ENCODE measurements at places on chromosomes 5 and 9.

- no peak for DNase-seq
Measured at GRCh38 chr5:6326776-6327175, 51.6 kb downstream of the MED10 start.

DNA sequence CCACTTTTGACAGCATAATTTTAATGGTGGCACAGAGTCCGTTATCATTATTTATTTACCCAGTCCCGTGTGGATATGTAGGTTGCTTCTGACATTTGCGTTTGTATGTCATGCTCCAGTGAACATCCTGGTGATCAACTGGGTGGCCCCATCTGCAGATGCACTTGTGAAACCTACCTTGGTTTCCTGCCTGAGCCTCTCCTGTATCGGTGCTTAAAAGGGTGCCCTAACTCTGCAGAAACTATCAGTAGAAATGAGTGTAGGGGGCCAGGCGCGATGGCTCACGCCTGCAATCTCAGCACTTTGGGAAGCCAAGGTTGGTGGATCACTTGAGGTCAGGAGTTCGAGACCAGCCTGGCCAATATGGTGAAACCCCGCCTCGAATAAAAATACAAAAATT is 92.1 kb upstream of the IER5L start:
- no peak for DNase-seq

- DNase-seq, result no peak
Measured at GRCh38 chr5:172878933-172879752, 45.1 kb downstream of the ERGIC1 start.

GRCh38 chr5:147821766-147822165 is 9.7 kb downstream of the SPINK1 start:
- DNase-seq, result no peak

DNA sequence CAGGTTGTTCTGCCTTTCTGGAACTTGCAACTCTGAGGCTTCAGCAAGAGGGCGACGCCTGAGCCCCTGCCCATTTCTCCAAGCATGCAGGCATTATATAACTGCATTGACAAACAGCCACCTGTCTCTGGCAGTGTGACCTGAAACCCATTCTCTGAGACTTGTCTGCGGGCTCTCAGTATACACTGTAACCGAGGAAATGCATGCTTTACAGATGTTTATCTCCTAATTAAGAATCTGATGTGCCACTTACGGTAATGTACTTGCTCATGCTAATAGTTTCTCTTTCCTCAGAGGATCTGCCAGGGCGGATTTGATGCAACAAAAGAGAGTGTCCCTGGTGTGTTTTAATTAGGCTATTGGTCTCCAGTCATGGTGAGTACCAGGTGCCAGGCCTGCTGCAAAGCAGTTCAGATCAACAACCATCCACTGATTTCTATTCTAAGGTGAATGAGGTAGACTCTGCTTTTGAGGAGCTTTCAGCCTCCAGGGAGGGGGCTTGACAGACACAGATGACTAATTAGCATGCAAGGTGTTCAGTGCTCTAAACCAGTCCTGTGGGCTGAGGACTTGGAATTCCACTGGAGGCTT is 593.7 kb upstream of the KLF4 start:
- DNase-seq, result peak; percentile 51

- DNase-seq, result no peak
Measured at GRCh38 chr5:127320032-127320965, 29.7 kb downstream of the MEGF10 start.

DNA sequence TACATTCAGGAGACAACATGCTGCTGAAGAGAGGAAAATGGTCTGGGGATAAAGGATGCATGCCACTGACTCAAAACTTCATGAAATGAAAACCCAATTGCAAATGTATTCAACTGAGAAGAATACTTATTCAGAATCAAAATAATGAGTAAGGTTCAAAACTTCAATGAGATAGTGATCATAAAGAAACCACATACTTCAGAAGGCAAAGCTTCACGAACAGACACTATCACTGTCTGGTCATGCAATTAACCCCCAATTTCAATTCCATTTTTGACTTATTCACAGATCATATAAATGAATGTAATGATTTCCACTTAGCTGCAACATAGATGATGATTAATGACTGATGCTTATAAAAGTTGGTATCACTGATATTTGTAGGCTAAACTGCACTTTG is 33.0 kb upstream of the CTNNAL1 start:
- no peak for DNase-seq

DNA sequence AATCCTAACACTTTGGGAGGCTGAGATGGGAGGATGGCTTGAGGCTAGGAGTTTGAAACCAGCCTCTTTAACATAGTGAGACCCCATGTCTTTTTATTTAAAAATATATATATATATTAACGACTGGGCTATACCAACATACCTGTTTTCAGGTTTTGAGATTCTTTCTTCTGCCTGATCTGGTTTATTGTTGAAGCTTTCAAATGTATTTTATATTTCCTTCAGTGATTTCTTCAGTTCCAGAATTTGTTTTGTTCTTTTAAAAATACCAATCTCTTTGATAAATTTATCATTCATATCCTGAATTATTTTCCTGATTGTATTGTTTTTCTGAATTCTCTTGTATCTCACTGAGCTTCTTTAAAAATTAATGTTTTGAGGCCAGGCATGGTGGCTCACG is 31.2 kb downstream of the OGN start:
- no peak for DNase-seq

DNA sequence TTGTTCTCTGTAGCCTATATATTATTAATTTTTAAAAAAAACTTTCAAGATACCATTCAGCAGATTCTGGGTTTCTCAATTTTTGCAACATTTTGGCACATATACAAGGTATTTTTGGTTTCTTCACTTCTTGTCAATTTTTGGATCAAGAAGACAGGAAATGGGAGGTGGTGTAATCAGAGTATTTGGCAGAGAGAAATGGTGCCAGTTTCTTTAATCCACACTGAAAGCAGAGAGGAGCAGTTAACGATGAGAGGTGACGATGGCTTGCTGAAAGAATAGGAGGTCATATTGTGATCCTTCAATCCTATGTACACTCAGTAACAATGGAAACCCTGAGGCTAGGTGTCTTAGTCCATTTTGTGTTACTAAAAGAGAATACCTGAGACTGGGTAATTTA is 16.4 kb downstream of the NNT start:
- DNase-seq, result no peak

DNA sequence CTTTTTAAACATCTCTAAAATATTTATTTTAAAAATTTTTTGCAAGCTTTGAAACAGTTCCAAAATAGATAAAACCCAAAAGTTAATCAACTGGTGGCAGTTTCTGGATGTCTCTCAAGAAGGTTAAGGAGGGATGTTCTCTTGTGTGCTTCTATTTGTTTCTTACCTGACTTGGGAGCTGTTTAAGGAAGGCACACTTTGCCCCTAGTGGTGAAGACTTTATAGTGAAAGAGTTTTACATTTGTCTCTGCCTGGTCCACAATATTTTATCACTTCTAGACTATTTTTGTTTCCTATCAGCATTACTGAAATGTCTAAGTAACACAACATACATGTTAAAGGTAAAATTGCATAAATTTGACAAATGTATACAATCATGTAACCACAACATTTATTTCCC is 552.8 kb downstream of the SEMA5A start:
- no peak for DNase-seq

DNA sequence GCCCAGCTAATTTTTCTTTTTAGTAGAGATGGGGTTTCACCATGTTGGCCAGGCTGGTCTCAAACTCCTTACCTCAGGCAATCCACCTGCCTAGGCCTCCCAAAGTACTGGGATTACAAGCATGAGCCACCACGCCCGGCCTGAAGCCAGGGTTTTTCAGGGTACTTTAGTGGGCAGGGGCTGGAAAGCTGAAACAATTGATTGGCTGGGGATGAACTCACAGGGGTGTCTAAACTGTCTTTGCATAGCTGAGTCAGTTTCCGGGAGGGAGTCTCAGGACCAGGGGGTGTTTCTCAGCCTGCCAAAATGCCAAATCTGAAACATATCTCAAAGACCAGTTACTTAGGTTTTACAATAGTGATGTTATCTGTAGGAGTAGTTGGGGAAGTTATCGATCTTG is 46.1 kb downstream of the PRUNE2 start:
- no peak for DNase-seq

GRCh38 chr9:31536471-31536870 is 848.0 kb upstream of the ACO1 start:
- no peak for DNase-seq

GRCh38 chr5:29697785-29698414 is 1495.6 kb upstream of the CDH6 start:
- peak; percentile 26 for DNase-seq

GRCh38 chr5:102106599-102106998 is 189.5 kb downstream of the SLCO4C1 start:
- no peak for DNase-seq

DNA sequence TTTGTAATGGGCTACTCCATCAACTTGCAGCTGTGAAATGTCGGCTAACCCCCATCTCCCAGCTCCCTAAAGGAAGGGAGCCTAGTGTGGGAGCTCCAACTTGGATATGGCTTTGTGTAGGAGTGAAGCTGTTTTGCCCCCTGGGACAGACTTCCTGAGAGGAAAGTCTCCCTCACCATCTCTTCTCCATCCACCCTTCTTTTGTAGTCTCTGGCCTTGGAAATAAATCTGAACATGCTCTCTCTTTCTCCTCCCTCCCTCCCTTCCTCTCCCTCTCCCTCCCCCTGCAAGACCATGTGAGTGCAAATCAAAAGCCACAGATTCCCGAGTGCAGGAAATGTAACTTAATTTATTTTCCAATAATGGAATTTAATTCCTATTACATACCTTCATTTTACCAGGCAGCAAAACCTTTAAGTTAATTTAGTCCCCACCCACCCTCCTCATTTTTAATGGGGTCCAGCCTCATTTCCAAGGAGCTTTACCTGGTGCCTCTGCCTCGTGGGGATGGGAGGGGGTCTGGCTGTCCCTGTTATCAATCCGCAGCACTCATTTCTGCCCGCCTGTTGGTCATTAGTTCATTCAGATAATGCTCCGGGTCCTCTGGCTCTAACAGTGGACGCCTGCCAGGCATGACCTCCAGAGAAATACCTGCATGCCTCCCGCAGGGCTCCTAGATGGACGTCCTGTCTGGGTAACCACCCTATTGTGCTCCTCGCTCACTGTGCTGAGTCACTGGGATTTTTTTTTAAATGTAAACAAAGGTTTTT is 122.9 kb upstream of the TAF11L2 start:
- no peak for DNase-seq

DNA sequence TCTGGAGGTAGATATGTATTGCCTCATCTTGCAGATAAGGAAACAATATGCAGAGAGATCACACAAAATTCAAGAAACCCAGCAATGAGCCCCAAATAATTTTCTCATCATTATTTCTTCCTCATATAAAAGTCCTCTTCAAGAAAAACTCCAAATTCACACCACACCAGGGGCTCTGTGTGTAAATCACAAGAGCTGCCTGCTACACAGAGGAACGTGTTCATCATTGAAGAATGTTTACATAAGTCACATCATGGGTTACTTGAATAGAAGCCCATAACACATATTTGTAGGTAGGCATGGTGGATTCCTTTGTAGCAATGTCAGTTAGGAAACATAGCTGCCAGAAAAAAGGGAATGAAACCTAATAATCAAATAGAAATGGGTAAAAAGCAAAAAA is 308.1 kb upstream of the TLE4 start:
- DNase-seq, result no peak

- DNase-seq, result no peak
Measured at GRCh38 chr9:4962085-4962484, 23.0 kb upstream of the JAK2 start.

- DNase-seq, result no peak
Measured at GRCh38 chr5:95870105-95870672, 47.7 kb upstream of the GLRX start.

DNA sequence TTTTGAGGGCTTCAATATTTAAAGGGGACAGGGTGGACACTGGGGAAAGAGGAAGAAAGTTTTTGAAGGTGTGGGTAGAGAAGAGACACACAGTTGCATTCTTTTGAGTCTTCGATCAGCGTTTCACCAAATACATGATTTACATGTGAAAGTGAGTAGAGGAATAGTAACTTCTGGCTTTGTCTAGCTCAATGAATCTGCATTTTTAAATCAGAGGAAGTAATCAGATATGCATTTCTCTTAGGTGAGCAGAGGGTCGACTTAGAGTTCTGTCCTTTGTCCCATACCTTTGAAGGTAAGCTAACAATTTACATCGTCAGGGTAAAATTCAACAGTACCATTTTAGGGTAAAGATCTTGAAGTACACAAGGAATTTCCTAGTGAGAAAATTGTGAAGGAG is 406.4 kb upstream of the ZNF462 start:
- DNase-seq, result no peak

GRCh38 chr9:107293543-107294085 is 10.5 kb downstream of the RAD23B start:
- DNase-seq, result no peak

DNA sequence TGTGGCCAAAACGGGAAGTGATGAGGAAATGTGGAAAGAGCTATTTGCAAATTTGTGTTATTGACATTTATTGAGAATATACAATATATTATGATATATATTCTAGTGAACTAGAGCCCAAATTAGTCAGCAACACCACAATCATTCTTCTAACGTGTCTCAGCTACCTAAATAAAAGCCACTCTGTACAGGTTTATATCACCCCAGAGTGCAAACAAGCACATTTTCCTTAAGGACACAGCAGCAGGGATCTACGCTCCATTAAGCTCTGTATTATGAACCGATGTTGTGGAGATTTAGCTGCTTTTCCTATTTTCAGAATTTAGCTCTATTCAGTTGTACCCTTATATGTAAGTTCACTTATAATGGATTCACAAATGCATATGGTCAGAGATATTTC is 77.9 kb downstream of the CDH18 start:
- DNase-seq, result peak; percentile 15

DNA sequence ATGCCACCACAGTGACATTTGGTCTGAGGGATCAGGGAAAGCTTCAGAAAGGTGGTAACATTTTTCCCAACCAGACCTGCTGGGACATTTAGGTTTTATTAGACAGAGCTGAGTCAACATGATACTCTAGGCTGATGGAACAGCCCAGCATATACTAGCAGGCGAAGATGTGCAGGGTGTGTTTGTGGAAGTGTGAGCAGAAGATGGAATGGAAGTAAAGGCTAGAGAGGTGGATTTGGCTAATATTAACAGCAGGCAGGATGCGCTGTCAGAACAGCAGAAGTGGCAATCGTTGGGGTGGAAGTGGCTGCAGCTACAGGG is 340.6 kb downstream of the ASTN2 start:
- no peak for DNase-seq

- no peak for DNase-seq
Measured at GRCh38 chr5:170312666-170313065, 15.1 kb upstream of the LCP2 start.

DNA sequence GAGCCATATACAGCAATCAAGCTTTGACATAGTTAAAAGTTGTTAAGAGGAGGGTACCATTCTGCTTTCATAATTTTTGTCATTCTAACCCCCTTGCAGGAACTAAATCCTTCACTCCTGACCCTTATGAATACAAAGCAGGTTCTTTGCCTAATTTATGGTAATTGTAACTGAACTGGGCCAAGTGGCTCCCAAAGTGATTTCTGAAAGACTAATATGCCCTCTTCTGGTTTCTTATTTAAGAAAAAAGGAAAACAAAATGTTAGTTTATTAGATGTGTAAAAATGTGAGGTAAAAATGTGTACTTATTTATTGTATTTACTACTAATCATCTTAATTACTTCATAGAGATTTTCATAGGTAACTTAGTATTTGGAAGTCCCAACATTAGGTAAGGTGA is 268.5 kb downstream of the BNC2 start:
- DNase-seq, result no peak

All from NCI-H1092 treated with DMSO at 0.1 percent for 48 hours (cell line).